ENCODE measurements at places on chromosomes 7 and 10.
A peak's percentile ranks its signal among the peaks of the same experiment; 100 is the strongest.

GRCh38 chr7:26856176-26856985 lies 8.0 kb downstream of the SKAP2 start:
- DNase-seq: no peak

GRCh38 chr7:117135553-117135891 lies 182.2 kb downstream of the ST7 start:
- DNase-seq: no peak

GRCh38 chr7:155975490-155975889 lies 163.2 kb upstream of the SHH start:
- no peak for DNase-seq

DNA sequence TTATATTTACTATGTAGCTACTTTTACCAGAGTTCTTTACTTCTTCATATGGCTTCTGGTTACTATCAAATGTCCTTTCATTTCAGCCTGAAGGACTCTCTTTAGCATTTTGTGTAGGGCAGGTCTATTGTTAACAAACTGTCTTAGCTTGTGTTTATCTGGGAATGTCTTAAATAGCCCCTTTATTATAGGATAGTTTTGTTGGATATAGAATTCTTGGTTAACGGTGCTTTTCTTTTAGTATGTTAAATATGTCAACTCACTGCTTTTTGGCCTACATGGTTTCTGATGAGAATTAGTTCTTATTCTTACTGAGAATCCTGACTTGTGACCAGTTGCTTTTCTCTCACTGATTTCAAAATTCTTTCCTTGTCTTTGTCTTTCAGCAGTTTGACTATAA lies 169.0 kb downstream of the ADK start:
- no peak for DNase-seq

GRCh38 chr7:71243736-71244410 lies 111.9 kb downstream of the GALNT17 start:
- DNase-seq: no peak

- no peak for DNase-seq
Measured at GRCh38 chr10:70585578-70586169, 16.9 kb downstream of the PRF1 start.

GRCh38 chr10:11685787-11686218 lies 56.4 kb upstream of the ECHDC3 start:
- peak; percentile 46 for DNase-seq

DNA sequence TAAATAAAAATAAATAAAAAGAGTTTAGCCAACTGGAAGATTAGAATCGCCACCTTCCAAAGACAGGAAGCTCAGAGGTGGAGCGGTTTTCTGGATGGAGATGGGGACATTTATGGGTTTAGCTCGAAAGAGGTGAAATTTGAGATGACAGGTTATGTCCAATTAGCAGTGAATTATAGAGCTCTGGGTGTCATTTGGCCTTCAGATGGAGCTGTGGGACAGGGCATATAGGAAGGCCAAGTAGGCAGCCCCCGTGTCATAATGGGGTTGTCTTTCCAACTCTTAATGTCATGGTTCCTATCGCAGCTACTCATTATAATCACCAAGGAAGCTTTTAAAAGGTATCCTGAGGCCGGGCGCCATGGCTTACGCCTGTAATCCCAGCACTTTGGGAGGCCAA lies 21.0 kb upstream of the EEPD1 start:
- DNase-seq: no peak

- DNase-seq: no peak
Measured at GRCh38 chr7:12549106-12549505, 21.4 kb upstream of the SCIN start.

DNA sequence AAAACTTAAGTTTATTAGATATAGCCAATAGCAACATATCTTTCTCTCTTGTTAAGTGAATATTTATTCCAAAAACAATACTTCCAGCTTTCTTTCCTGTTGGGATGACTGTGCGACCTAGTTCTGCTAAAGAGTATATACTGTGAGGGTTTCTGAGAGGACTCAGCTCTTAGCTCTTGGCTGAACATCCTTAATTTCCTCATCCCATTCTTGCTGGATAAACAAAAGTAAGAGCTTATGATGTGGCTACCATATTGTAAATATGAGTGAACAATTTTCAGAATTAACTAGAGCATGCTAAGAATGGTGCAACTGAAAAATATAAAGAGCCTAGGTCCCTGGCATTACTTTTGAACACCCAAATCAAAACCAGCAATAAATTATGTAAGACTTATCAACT lies 279.5 kb upstream of the GNAI1 start:
- DNase-seq: no peak

- no peak for DNase-seq
Measured at GRCh38 chr10:11297136-11297535, 279.5 kb downstream of the CELF2 start.

DNA sequence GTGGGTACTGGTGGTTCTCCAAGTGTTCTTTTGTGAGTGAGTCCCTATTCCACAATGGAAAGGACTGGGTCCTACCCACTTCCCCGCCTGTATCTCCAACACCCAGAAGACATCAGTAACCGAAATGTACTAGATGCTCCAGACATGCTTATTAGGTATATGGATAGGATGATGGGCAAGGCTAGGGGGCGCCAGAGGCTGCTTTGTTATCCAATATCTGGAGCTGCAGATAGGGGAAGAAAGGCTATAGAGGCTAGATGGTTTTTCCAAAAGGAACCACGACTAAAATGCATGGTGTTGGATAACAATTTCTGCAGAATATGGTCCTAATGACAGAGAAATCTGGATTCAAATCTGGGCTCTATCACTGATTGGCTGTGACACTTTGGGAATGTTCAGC lies 56.2 kb upstream of the TM9SF3 start:
- peak; percentile 59 for DNase-seq

DNA sequence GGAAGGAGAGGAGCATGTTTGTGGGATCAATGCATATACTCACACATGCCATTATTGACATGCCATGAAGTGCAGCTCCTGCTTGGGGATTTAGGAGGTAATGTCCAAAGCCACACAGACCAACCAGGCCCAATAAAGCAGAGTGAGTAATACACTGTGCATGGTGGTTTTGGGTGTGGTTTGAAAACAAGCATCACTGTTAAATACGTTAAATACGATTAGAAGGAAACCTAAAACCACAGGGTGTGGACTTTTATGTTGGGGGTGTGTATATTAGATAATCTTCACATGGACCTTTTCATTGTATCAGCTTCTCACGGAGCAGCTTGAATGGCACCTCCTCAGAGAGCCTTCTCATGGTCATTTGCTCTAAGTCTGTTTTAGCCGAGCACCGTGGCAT lies 10.4 kb upstream of the EIF3A start:
- DNase-seq: peak; percentile 87

DNA sequence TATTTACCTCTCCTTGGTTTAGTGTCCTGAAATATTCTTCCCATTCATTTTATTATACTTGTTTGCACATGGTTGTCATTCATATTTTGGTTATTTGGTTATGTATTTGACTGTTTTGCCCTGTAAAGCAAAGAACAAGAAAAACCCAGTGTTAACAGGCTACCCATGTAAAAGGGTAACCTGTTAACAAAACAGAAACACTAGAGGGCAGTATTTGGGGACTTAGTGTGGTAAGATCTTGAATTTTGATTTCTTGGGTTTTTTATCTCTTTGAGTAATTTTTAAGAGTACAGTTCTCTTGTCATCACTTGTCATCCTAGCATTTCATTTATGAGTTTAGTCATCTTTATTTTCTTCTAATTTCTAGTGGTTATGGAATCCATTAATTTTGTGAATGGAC lies 51.3 kb downstream of the POLL start:
- peak; percentile 31 for DNase-seq

- DNase-seq: no peak
Measured at GRCh38 chr10:48213047-48213446, 61.4 kb downstream of the FRMPD2 start.

GRCh38 chr10:91551856-91552255 lies 81.0 kb downstream of the PPP1R3C start:
- DNase-seq: no peak

- DNase-seq: no peak
Measured at GRCh38 chr7:14497390-14497789, 405.2 kb downstream of the DGKB start.

GRCh38 chr7:11570922-11571550 lies 261.0 kb downstream of the THSD7A start:
- no peak for DNase-seq

DNA sequence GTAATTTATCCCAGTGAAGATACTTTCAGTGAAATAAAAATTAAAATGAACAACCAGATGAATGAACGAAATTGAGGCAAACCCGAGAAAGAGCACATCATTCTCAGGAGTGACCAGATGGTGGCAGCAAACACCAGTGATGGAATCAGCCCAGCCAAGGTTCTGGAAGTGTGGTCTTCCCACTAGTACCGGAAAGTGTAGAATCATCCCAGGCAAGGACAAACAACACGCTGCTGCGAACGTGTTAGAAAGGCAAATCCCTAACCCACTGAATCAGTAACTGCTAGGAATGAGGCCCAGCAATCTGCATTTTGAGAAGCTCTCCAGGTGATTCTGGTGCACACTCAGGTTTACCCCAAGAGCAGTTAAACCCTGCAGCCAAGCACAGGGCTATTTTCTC lies 15.5 kb upstream of the SLC18A3 start:
- DNase-seq: peak; percentile 24

GRCh38 chr7:89618274-89618673 lies 536.0 kb upstream of the STEAP1 start:
- no peak for DNase-seq

GRCh38 chr10:59672150-59672875 lies 37.3 kb downstream of the SLC16A9 start:
- no peak for DNase-seq

- no peak for DNase-seq
Measured at GRCh38 chr10:37263304-37263703, 137.9 kb downstream of the ANKRD30A start.
